Stimulated activated CD4-positive, alpha-beta T cell treated with anti-CD3 and anti-CD28 coated beads, TNF-alpha, amount 100 ng/mL, for 1 hour (primary cell): ENCODE measurements at places on chromosomes 12 and 14.

DNA sequence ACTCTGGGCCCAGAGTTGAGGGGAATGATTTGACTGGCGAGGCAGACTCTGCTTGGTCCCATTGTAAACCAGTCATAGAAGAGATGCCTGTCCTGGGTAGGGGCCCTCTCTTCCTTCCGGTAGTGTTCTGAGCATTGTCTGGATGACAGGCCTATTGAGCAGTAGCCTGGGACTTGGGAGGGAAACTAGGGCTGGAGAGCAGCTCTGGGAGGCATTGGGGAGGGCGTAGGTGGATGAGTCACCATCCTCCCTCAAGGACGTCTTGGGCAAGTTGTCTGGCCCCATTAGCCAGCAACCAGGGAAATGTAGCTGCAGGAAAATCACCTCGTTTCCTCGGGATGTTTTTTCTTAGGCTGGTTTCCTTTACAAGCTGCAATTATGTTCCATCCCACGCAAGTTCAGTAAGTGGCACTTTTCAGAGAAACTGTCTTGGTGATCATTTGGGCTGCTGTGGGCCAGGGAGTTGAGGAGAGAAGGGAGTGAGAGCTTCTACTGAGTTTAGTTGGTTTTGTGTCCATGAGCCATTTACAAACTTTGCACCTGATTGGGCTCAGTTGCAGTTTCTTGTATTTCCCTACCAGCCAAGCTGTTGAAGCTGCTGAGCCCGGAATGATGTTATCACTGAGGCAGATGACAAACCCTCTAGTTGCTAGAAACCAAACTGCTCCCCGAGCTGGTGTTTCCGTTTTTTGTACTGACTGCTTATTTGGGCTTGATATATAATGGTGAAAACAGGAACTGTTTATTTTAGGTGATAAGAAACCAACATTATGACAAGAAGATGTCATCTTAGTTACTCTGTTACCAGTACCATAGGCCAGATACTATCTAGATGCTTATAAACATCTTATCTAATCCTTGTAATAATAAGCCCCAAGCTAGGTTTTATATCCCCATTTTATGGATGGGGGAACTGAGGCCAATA, 147.6 kb downstream of the CHST11 start:
- no peak for DNase-seq

DNA sequence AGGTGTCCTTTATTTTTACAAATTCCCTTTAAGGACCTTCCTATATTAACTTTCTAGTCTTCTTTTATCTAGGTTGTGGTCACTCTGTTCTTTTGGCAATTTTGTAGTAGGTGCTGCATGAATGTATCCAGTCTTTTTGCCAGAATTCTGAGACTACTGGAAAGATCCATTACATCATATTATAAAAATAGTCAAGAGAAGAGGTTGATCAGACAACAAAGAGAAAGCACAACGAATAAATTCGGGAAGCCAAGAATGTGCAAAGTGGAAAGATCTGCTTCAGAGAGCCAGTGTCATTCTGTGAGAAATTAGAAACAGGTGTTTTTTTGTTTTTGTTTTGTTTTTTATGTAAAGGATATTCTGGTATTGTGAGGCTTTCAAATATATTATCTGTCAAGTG, 15.8 kb upstream of the SLC16A7 start:
- DNase-seq = no peak

- no peak for DNase-seq
Measured at GRCh38 chr14:89184952-89185351, 232.1 kb downstream of the FOXN3 start.

DNA sequence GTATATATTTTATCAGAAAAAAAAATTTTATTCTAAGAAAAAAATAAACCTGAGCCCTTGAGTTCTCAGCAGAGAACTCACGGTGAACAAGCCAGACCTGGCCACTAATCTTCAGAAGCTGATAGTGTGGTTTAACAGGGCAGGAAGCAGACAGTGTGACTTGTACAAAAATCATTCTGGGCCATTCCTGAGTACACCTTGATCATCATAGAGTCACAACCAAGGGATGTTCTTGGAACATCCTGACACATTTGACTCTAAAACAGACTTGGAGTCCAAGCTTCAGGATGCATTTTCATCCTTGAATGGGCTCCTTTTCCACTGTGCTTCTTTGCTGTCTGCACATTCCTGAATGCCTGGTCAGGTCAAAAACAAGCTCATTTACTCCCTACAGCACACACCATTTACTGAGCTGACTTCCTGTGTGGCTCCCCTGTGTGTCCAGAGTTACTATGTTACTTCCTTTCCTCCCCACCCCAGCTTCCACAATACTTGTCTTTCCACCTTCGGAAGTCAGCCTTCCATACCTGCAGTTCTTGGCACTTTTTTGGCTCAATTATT, 112.0 kb downstream of the ANO6 start:
- no peak for DNase-seq

GRCh38 chr12:40827683-40828592, 135.7 kb downstream of the CNTN1 start:
- no peak for DNase-seq

GRCh38 chr12:88142610-88142991, 494 bp downstream of the TMTC3 start:
- no peak for DNase-seq

- DNase-seq = no peak
Measured at GRCh38 chr12:2557597-2557996, 237.2 kb upstream of the FKBP4 start.

DNA sequence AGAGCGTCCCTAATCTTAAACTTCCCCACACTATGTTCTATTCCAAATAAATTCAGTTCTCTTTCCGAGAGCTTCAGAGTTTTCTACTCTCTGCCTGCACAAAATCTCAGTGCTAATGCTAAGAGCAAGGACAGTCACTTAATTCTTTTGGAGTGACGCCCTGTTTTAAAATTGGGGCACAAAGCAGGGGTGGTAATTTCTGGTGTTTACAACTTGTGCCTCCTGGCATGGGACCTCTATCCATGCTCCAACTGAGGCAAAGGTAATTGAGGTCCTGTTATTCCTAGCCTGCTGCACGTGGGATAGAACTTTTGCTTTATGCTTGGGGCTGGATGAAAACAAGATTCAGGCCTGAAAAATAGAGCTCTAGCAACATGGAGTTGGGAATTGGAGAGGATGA, 22.9 kb downstream of the C12orf50 start:
- no peak for DNase-seq

DNA sequence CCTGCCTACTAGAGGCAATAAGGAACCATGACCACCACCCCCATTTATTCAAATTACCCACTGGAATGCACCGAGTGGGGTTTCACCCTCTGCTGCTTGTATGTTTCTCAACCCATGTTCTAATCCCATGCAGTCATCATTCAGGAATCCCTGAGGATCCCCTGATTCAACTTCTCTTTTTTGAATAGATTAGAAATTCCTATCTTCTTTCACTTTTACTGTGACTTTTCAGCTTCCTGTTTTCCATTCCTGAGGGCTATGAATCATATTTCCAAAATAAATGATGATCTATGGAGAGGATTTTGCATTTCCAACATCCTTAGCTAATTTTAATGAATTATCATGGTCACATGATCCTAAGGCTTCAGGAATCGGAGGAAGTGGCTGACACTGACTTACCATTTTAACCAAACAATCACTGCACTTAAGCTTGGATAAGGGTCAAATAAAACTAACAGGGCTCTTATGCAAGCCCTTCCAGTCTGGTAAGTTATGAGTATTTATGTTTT, 19.4 kb upstream of the P2RX4 start:
- DNase-seq = no peak

DNA sequence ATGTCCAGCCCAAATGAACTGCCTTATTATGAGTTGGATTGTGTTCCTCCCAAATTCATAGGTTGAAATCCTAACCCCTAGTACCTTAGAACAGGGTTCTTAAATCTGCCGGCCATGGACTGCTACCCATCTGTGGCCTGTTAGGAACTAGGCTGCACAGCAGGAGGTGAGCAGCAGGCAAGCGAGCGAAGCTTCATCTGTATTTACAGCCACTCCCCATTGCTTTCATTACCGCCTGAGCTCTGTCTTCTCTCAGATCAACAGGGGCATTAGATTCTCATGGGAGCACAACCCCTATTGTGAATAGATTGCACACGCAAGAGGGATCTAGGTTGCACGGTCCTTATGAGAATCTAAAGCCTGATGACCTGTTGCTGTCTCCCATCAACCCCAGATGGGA, 9.8 kb upstream of the EML5 start:
- no peak for DNase-seq

DNA sequence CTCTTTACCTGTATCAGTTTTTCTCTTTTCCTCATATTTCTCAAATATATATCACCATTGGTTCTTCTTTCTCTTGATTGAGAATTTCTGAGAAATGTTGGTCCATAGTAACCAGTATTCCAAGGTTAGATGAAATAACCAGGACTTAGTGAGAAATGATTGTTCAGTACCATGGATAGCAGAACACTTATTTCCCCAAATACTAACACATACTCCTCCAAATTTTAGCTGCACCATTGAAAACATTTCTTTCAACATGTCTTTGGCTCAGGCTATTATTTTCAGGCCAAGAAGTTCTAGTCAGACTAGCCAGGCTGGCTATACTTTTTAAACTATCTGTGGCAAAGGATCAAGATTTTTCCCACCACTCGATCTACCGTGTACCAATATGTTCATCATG, 113.3 kb downstream of the PTPRO start:
- DNase-seq = no peak

- DNase-seq = no peak
Measured at GRCh38 chr14:94180655-94181271, 6.6 kb downstream of the PPP4R4 start.

- DNase-seq = no peak
Measured at GRCh38 chr12:109446869-109447268, 30.2 kb downstream of the KCTD10 start.

DNA sequence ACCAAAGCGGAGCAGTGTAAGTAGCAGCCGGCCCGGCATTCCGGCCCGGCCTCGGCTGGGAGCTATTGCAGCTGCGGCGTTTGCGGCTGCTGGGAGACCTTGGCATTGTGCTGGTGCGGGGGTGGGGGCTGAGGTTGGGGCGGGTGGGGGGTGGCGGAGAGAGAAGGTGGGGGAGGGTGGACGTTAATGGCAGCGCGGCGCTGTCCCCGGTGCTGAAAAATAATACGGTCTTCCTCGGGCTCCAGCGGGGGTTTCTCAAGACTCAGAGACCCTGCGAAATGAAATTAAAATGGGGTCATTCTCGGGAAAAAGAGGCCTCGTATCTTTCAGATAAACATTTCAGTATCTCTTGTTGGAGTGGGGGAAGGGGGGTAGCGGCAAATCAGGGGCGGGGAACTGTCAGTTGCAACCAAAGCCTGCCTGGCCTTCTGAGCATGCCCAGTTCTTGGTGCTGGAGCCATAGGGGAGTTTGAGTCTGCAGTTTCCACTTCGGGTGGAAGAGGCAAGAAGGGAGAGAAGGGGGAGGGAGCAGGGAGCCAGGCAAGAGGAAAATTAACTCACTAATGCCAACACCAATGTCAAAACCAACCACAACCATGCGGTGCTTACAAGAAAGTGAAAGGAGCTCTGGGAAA, 414 bp downstream of the UNC79 start:
- DNase-seq = no peak

DNA sequence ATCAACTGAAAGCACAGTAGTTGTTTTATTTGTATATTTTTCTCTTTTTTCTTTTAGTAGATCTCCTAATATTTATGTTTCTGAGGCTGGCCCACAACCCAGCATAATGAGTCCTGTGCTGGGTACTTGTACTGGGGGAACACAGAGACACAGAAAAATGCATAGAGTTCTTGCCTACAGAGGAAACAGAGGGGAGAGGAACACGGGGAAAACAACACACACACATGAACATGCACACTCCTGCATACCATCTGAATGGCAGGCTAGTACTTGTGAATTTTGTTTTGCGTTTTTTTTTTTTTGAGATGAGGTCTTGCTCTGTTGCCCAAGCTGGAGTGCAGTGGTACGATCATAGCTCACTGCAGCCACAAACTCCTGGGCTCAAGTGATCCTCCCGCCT, 21.3 kb downstream of the PITPNM2 start:
- DNase-seq = no peak
